ENCODE measurements at places on chromosomes 12 and 14. TPM values are rescaled to one million over a fixed set of nuclear protein-coding genes. Genes with fewer than 3 reads are reported as not detected.
A peak's percentile ranks its signal among the peaks of the same experiment; 100 is the strongest.

- no peak for DNase-seq
Measured at GRCh38 chr14:60014402-60014801, 77.3 kb upstream of the PCNX4 start.

- no peak for DNase-seq
Measured at GRCh38 chr14:93456356-93456755, 25.6 kb downstream of the UNC79 start.

DNA sequence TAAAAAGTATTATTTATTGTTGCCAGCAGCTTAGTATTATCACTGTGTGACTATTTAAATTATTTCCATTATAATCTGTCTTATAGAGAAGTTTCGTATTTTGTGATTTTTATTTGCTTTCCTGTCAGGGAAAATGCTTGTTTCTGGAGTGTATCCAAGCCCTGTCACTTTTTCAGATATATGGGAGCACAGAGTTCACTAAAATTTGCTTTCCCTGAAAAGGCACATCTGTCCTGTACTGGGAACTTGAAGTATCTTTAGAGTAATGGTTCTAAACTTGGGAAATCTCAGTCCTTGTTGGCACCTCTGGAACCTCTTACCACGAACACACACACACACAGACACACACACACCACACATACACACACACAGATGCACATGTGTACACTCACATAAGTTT, 39.3 kb upstream of the SSTR1 start:
- no peak for DNase-seq

- no peak for DNase-seq
Measured at GRCh38 chr12:80761838-80762237, 45.1 kb downstream of the MYF5 start.

- DNase-seq: peak; percentile 33
Measured at GRCh38 chr12:109735051-109735521, 21.5 kb downstream of the FAM222A start.

The LRTM2 gene
- polyA plus RNA-seq: not detected

- no peak for DNase-seq
Measured at GRCh38 chr14:71228711-71229110, 321.5 kb downstream of the PCNX1 start.

The FAM181A gene
- polyA plus RNA-seq: not detected

The ERP27 gene
- 2.3 TPM for polyA plus RNA-seq

DNA sequence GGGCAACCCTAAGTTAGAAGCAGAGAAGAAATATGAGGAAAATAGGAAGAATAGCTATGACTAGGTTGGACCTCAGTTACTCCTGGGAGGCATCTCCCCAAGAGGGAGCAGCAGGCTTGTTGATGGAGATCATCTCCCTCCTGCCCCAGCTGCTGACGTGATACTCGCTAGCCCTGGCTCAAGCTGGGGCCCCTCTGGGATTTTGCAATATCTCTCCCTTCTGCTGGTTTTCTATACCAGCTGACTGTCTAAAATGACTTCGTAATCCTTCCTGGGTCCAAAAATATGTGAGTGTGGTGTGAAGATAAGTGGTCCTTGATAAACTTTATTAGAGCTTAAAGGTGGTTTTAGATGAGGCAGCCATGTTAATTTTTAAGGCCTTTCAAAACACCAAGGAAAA, 4.5 kb upstream of the HECTD4 start:
- no peak for DNase-seq

GRCh38 chr14:61202124-61202523, 79.0 kb downstream of the TMEM30B start:
- no peak for DNase-seq

The TOGARAM1 gene
- 3.0 TPM for polyA plus RNA-seq

DNA sequence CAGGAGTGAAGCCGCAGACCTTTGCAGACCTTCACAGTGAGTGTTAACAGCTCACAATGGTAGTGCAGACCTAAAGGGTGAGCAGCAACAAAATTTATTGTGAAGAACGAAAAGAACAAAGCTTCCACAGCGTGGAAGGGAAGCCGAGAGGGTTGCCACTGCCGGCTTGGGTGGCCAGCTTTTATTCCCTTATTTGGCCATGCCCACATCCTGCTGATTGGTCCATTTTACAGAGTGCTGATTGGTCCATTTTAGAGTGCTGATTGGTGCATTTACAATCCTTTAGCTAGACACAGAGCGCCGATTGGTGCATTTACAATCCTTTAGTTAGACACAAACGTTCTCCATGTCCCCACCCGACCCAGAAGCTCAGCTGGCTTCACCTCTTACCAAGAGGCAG, 35.5 kb downstream of the MAPK1IP1L start:
- peak; percentile 25 for DNase-seq

The TAS2R42 gene
- polyA plus RNA-seq: not detected

- DNase-seq: peak; percentile 90
Measured at GRCh38 chr12:29783773-29784666, at the start of gene TMTC1. TMTC1 (minus strand) TSS chr12:29783942; CDS start chr12:29783751, 191 bp downstream.

The LRCOL1 gene
- polyA plus RNA-seq: not detected

DNA sequence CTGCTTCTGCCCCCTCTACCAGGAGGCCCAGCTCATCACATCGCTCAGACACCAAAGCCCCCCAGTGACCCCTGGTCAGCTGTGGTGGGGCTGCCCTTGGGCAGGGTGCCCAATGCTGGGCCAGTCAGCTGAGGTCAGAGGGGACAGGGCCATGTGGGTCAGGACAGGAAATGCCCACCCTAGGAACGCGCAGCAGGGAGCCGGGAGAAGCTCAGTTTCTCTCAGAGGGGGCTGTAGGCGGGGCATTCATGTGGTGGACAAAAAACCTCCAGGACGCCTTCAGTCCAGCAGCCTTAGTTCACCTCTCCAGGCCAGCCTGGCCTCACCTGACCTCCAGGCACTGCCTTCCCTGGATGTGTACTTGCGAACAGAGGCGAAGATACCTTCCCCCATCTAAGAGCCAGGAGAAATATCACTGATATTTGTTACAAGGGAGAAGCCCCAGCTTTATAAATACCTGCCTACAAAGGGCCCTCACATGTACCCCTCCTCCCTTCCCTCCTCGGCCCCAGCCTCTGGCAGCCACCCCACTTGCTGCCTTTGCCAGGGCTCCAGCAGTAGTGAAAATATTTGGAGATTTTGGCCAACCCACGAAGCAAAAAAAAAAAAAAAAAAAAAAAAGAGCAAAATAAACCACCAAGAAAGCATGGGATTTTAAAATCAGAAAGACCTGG, 41.9 kb upstream of the PLEKHG6 start:
- DNase-seq: peak; percentile 61

DNA sequence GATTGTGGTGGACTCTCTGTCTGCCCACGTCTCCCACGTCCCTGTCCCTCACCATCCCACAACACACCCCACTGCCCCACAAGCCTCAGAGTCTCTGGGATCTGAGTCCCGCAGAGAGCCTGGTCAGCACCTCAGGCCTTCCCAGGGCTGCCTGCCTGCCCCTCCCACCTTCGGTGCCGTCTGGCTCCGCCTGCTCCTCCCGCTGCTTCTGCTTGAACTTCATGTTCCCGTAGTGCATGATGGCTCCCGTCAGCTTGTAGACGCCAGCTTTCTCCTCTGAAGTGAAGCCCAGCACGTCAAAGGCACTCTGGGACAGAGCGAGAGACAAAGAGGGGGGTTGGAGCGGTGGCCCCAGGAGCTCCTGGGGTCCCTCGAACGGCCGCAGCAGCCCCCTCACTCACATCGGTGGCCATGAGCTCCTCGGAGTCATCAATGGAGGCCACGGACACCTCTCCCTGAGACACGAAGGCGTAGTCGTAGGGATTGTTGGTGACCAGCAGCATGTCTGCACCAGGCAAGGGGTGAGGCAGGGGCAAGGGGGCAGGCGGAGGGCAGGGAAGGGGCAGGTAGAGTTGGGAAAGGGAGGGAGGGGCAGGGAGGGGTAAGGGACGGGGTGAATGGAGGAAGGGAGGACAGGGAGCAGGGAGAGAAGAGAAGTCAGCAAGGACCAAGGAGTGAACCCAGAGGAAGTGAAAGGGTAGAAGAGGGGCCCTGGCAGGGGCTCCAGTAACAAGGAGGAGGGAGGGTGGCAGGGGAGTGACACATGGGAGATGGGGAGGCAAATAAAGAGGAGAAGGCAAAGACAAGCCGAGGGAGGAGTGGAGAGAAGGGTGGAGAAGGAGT, 5.6 kb downstream of the MYH6 start:
- no peak for DNase-seq

The SPTB gene
- 0.60 TPM for polyA plus RNA-seq

The FAM222A gene
- polyA plus RNA-seq: 2.2 TPM

The HOXC11 gene
- not detected for polyA plus RNA-seq

DNA sequence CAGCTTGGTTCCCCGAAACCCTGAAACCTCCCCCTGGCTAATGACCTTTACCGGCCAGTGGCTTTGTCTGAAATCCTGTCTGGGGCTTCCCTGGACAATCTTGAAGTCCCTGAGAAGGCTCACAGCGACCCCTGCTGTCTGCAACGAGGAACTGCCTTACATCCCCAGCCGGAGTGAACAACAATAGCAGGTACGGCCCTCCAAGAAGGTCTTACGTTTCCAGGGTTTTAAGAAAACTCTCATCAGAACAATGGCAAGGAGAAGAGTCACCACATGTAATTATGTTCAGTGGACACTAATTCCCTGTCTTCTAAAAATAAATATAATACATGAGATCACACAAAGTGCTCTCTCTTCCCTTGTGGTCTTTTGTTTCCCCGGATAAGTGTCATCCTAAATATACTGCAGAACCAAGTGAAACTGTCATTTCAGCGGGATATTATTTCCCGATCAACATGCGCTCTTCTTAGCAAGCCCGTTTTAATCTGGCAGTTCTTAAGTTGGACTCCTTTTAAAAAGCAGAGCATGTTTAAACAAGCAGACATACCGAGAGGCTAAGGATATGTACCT, 53.3 kb downstream of the RBM19 start:
- DNase-seq: no peak

- no peak for DNase-seq
Measured at GRCh38 chr12:70448371-70448770, 82.3 kb downstream of the KCNMB4 start.

DNA sequence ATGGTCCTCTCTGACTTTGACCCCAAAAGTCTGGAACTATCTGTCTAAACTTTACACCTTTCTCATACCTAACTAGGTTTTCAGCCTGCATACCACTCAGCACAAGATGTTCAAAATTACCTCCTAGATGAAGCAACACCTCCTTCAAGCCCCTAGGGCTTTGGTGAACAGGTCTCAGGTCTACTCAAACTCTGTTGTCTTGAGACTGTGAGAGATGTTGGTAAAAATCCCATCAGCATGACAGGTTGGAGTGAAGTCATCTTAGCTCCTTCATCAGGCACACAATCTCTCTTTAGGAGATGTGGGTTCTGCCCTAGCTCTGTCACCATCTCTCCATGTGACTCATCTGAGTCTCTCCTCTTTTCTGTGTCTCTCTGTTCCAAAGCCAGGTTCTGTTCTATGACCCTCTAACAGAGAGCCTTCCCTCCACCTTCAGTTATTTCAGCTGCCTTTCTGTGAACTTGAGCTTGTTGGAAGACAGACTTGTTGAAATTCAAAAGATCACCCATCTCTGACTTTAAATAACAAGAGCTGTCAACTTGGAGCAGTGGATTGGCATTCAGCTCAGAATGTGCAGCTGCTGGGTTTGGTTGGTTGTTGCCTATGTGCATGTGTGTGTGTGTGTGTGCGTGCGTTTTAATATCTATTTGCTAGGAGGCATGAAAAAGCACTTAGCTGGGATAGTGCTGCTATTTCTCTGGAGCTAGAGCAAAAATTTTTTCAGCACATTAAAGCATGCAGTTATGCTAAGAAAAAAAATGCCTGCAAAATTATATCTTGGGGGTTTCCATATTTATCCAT, 130.7 kb downstream of the CRACR2A start:
- no peak for DNase-seq

DNA sequence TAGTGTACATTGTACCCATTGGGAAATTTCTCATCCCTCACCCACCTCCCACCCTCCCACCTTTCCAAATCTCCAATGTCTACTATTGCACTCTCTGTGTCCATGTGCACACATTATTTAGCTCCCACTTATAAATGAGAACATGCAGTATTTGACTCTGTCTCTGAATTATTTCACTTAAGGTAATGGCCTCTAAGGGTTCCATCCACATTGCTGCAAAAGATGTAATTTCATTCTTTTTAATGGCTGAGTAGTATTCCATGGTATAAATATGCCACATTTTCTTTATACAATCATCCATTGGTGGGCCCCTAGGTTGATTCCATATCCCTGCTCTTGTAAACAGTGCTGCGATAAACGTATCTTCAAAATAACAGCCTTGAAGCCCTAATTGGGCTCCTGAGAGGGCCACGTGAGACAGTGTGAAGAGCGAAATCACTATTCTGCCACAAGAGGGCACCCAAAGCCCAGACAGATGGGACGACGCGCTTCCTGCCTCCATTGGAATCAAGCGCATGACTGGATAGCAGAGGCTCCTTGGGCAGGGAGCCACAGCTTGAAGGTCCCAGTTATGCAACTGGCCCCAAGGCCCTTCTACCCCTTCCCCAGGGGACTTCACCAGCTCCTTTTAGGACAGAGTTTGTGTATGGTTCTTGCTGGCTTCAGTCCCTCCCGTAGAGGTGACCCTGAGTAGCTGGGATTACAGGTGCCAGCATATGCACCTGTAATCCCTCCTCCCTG, 21.3 kb upstream of the CD27 start:
- DNase-seq: peak; percentile 96
